ENCODE measurements at places on chromosomes 5 and 9.

- no peak for DNase-seq
Measured at GRCh38 chr5:109961751-109962150, 272.0 kb downstream of the MAN2A1 start.

DNA sequence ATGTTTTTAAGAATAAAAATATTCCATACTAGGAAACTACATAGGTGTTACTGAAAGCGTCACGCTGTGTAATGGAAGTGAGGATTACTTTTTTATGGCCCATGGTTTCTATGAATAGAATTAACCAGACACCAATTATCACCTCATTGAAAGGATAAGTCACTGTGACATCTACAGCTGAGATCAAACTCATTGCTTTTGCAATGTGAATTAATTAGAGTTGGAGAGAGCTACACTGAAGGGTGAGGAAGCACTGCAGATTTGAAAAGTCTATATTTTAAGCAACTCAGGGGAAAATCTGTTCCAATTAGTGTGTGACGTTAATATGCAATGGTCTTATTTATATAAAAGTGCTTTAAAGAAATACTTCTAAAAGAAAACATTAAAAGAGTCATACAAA is 1300.1 kb upstream of the DMAC1 start:
- no peak for DNase-seq

- DNase-seq: no peak
Measured at GRCh38 chr5:58064801-58065200, 395.1 kb downstream of the PLK2 start.

- no peak for DNase-seq
Measured at GRCh38 chr5:9869616-9870288, 239.6 kb upstream of the TAS2R1 start.

DNA sequence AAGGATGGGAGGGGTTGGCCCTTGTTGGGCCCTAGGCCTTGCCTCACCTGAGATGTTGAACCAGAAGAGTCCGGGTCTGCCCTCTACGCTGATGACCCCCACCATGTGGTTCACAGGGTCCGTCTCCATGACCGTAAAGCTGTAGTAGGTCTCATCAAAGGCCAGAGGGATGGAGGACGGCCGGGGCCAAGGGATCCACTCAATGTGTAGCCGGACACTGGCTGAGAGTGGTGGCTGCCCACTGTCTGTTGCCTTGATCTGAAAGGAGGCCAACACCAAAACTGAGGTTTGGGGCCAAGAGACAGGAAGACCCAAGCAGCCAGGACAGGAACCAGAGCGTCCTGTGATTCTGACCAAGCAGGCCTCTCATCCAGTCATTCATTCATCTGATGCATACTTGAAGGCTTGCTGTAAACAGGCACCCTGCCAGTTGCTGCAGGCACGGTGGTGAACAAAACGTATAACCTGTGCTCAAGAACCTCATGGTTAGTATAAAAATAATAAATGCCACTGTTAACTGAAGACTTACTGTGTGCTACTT is 37.9 kb downstream of the FAT2 start:
- DNase-seq: no peak

- no peak for DNase-seq
Measured at GRCh38 chr5:129465776-129466344, 5.8 kb downstream of the ADAMTS19 start.

DNA sequence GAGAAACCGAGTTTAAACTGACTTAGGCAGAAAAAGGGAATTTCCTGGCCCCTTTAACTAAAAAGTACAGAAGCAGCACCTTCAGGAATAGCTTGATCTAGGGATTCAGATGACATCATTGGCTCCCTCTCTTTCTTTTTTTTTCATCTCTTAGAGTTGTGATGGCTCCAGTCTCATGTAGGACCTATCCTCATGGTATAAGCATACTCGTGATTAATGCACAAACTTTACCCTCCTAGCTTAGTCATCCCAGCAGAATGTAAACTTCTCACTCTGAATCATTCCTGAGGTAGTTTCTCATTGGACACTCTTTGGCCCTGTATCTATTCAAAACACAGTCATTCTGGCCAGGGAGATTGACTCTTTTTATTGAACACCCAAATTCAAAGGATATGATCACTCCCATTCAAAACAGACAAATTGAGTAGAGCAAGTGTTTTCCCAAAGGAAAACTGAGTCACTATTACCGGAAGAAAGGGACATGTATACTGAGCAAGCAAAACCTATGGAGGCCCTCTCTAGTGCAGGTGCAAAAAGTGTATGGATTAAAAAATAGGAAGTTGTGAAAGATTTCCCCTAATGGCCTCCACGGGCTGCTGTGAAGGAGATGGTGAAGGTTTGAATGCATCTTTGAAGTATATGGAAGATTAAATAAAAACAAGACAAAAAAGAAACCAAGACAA is 27.6 kb upstream of the SMIM23 start:
- no peak for DNase-seq

GRCh38 chr9:33065157-33066076 is 11.1 kb downstream of the SMU1 start:
- DNase-seq: no peak

DNA sequence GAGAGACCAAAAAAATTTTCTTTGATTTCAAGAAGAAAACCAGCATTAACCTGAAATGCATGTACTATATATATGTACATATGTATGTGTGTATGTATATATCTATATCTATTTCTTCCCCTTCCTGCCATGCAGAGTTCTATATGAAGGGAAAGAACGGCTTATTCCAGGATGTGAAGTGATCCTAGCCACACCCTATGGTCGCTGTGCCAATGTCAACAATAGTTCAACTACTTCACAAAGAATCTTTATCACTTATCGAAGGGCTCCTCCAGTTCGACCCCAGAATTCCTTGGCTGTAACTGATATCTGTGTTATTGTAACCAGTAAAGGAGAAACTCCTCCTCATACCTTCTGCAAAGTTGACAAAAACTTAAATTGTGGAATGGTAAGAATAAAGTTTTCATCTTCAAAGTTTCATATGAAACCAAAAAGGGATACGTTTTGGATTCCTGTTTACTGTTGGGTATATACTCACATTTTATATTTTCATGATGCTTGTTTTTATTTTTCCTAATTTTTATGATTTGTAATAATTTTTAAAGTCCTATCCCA is 56.2 kb downstream of the DENND4C start:
- peak; percentile 28 for DNase-seq

DNA sequence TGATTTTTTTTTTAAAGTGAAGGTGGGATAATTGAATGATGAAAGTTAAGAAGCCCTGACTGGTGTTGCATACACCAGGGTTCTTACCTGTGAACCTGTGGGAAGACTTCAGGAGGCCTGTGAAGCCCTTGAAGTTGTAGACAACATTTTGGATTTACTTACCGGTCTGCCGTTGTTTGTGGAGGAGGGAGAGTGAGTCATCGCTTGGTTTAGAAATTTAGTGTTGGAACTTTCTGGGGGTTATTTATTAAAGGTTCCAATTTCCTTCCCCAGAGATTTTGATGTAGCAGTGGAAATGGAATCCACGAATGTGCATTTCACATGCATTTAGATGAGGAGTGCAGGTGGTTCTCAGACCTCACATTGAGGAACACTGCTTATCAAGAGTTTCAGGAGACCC is 49.6 kb downstream of the ARHGAP26 start:
- no peak for DNase-seq

GRCh38 chr9:105621001-105621400 is 41.3 kb upstream of the TAL2 start:
- DNase-seq: no peak

DNA sequence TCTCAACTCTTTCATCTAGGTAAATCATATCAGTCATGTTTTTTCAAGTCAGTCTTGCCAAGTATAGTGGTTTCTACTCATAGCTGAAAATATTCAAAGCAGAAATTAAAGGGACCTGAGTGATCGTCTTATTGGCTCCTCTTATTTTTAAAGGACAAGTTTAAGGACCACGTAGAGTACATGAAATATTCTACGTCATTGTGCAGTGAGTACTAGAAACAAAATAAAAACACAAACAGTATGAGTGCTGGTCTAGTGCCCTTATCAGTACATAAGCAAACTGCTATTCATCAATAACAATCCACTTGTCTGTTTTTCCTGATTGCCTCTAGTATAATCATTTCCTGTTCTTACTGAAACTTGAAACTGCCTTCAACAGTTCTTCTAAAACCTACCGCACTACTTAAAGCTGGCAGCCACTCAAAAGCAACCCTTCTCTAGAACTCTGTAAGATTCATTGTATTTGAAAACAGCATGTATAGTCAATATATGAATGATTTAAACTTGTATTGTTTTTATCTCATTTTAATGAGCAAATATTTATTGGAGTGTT is 853.7 kb downstream of the TAF11L14 start:
- DNase-seq: no peak

GRCh38 chr9:133023117-133023890 is 7.5 kb upstream of the GTF3C5 start:
- no peak for DNase-seq

DNA sequence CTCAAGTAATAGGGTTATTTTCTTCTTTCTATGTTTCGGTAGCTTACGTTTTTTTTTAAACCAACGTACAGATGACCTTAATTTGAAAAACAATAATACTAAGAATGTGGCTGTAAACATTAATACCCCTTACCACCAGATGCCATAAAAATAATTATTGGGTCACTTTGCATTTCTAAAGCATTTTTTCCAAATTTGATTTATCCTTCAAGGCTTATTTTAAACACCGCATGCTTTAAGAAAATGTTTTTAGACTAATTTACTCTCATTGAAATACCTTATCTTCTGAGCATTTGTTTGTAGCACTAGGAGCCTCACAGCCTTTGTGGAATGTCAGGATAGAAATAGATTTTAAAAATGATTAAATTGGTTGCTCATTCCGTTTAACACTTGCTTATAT is 5.8 kb upstream of the APBA1 start:
- DNase-seq: no peak

DNA sequence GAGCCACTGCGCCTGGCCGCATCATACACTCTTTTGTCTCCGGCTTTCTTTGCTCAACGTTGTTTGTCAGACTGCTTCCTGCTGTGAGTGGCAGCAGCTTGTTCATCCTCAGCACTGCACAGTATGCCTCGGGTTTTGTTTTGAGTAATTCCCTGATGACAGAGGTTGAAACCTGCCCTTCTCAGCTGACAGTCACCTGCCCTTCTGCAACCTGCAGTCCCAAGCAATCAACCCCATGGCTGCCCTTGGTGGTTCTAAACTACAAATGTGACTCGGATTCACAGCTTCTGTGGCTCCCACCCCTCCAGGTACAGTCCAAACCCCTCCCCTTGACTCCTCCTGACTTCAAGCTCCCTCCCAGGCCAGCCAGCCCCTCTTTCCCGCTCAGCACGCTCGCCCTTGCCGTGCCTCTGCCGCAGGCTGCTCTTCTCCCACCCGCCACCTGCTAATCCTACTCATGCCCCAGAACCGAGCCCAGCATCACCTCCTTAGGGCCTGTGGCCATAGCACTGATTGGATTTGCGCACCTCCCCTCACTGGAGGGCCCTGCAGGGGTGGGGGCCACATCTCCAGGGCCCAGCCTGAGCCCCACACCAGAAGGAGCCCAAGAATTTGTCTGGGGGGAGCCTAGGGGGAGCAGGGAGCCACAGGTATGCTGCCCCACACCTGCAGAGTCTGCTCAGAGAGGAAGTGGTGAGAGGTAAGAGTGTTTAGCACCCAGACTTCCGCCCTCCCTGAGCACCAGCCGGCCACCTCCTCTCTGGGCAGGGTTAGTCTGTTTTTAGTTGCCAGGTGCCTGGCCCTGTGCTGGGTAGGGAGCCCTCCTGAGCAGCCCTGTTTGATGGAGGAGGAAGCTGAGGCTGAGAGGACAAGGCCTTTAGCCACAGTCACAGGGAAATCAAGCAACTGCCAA is 10.1 kb downstream of the EEIG1 start:
- DNase-seq: no peak

- no peak for DNase-seq
Measured at GRCh38 chr9:95409650-95410426, 92.3 kb upstream of the FANCC start.

GRCh38 chr9:107547303-107547702 is 57.7 kb upstream of the KLF4 start:
- DNase-seq: no peak

GRCh38 chr9:83708515-83709158 is 879 bp upstream of the UBQLN1 start:
- DNase-seq: peak; percentile 46

- DNase-seq: no peak
Measured at GRCh38 chr9:131333771-131334628, 44.5 kb downstream of the PLPP7 start.

DNA sequence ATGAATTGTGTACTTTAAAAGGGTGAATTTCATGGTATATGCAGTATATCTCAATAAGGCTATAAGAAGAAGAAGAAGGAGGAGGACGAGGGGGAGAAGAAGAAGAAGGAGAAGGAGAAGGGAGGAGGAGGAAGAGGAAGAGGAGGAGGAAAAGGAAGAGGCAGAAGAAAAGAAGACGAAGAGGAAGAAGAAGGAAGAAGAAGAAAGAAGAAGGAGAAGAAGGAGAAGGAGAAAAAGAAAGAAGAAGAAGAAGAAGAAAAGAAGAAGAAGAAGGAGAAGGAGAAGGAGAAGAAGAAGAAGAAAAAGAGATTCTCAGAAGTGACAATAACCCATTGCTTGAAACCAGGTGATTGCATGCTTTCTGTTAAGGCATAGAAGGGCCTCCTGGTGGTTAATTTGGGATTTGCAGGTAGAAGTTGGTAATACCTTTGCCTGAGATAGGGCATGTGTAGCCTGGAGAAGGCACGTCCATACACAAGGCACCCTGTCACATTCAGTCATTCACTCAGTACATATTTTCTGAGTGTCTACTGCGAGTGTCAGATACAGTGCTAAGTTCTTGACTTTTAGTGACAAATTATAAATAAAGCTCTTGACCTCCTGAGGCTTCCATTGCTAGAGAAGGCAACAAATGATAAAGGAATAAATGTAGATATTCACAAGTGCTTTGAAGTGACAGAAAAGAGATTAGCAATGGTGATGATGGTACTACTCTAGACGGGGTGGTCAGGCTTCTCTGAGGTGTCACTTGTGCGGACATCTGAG is 231.3 kb downstream of the NPR3 start:
- peak; percentile 26 for DNase-seq

GRCh38 chr5:77709993-77710685 is 66.0 kb downstream of the TBCA start:
- DNase-seq: no peak

DNA sequence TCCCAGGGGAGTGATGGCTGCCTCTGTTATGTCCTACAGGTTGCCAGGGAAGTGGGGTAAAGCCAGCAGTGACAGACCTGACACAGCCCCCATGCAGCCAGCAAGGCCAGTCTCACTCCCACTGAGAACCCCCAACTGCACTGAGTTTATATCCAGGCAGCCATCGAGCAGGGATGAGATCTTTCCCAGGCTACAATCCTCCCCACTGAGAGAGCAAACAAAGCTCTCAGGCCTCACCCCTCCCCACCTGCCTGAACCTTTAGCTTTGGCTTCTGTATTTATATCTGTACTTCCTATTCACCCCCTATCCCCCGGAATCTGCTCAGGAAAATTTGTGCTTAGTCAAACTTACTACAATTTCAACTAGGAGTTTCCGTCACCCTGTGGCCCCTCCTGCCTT is 284.1 kb downstream of the FAM170A start:
- no peak for DNase-seq

- no peak for DNase-seq
Measured at GRCh38 chr5:9947225-9947714, 302.4 kb downstream of the ATPSCKMT start.

GRCh38 chr9:129555512-129556215 is 65.2 kb downstream of the C9orf50 start:
- no peak for DNase-seq
